DMS79 treated with DMSO at 0.1 percent for 48 hours (cell line): ENCODE measurements at places on chromosomes 16 and 17.

GRCh38 chr16:88743693-88744576 lies 37.6 kb downstream of the CTU2 start:
- peak; percentile 23 for DNase-seq

- no peak for DNase-seq
Observed at GRCh38 chr17:79077587-79077986, 3.0 kb downstream of the ENGASE start.

- peak; percentile 32 for DNase-seq
Observed at GRCh38 chr16:728131-728889, 1.4 kb downstream of the HAGHL start.

- DNase-seq = no peak
Observed at GRCh38 chr17:28317966-28318758, 838 bp upstream of the TMEM97 start.

DNA sequence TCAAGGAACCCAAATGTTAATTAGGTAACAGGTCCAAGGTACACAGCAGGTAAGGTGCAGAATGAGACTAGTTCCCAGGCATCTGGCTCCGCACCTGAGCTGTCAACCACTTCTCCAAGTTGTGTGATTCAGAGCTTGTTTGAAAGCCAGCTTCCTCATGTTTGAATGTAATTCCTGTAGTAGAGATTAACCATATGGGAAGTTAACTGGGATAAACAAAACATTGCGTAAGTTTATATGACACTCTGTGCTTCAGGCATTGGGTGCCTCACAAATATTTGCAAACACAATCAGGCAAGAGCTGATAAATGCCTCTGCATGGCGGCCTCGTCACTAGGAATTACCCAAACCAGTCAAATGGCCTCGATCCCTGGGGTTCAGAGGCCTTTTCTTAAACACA lies 27.9 kb upstream of the CPHXL start:
- DNase-seq = no peak

- DNase-seq = no peak
Observed at GRCh38 chr17:16258901-16259300, 41.9 kb downstream of the PIGL start.

DNA sequence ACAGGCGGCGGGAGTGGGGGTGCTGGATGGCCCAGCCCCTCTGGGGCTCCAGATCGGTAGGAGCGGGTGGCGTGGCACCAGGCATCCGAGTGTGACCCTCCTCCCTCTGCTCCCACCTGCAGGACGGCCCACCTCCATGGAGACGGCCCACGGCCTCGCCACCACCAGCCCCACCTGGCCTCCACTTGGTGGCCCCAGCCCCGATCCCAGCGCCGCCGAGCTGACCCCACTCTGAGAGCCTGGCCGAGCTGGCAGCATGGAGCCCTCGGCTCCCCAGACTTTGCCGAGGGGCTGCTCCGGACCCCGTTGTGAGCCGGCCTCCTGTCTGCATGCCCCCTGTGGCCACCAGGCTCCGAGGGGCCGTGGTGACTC lies 4.7 kb upstream of the NUDT16L1 start:
- no peak for DNase-seq

DNA sequence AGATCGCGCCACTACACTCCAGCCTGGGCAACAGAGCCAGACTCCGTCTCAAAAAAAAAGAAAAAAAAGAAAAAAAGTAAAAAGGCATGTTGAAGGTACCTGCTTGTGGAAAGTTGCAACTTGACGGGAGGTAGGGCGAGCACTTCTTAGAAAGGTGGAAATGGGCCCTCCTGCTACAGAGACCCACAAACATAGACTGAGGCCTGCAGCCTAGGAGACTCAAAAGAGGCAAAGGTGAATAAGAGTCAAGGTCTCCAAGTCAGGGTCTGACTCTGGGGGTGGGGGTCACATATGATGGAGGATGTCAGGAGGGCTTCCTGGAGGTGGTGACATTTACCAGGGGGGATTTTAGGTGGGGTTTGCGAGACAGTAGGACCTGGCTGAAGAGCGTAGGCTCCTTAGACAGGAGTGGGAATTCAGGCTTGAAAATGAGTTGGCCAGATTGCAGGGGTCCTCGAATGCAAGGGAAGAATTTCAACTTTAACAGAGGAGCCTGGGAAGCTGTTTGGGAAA lies 303.0 kb downstream of the SEC14L1 start:
- no peak for DNase-seq

DNA sequence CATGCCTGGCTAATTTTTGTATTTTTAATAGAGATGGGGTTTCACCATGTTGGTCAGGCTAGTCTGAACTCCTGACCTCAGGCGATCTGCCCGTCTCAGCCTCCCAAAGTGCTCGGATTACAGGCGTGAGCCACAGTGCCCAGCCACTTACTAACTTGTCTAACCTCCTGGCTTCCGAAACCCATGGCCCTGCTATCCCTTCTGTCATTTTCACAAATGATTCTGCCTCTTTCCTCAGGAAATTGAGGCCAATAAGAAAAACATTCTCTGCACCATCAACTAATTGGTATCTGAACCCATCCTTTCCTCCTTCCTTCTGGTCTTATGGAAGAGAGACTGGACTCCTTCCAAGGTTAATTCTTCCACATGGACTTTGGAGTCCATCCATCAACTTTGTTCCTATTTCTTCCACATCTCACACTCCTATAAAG lies 27.9 kb upstream of the TNRC6A start:
- no peak for DNase-seq

GRCh38 chr17:3739422-3740124 lies 15.9 kb downstream of the HASPIN start:
- no peak for DNase-seq

- DNase-seq = peak; percentile 3
Observed at GRCh38 chr16:47779201-47780016, 318.3 kb downstream of the PHKB start.

DNA sequence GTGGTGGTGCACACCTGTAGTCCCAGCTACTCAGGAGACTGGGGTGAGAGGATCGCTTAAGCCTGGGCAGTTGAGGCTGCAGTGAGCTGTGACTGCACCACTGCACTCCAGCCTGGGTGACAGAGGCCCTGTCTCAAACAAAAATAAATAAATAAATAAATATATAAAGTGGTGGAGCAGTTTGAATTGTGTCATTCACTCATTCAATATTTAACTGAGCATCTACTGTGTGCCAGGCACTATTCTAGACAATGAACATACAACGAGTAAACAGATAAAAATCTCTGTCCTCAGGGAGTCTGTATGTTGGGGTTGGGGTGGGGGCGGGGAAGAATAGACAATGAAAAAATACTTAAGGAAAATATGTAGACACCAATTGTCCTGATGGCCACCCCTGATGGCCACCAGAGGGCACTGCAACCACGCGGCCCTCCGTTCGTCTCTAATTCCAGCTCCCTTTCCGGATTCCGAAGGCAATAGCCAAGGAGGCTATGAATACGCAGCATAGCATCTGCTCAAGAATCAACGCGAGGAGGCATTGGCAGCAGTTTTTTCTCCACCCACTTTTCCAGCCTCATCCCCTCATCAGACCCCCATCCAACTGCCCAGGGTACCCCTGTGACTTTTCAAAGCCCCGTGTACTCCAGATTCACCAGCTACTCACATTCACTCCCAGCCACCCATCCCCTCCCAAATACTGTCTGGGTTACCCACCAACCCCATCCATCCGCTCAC lies 21.4 kb downstream of the QPRT start:
- peak; percentile 76 for DNase-seq

- DNase-seq = no peak
Observed at GRCh38 chr16:12090151-12090530, 113.6 kb downstream of the SNX29 start.

DNA sequence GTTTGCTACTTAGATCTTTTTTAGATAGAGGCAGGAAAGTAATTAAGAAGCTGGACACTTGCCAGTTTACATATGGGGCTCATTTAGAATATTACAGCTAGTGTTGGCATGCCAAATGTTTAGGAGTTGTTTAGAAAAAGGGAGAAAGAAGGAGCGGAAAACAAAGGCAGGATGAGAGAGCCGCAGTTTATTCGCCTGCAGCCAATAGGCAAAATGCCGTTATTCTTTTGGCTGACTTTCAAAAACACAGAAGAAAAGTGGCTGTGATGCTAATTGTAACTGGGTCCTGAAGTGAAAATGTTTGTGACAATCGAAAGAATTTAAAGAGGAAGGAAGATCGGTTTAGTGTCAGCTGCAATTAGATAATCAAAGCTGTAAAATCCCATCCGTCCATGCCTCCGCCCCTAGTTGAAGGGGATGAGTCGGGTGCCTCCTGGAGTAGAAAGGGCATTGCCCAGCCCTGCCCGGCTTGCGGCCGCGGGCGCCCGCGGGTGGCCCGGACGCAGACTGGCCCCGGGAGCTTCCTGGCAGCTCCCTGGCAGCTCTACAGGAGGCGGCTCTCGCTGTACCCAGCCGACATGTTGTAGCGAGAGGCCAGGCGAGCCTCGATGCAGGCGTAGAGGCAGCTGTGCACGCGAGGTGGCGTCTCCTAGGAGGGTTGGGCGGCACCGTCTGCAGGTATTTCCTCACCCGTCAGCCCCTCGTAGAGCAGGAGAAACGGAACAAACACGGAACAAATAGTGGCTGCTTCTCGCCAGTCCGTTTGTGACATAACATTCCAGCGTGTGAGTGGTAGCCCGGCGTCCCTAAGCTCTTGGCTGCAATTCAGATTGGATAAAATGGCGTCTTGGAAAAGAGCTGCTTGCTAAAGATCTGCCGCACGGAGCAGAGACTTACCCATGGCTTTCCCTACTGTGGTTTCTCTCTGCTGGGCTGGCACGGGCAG lies 82.2 kb downstream of the TNRC6C start:
- DNase-seq = peak; percentile 69

GRCh38 chr17:52079496-52079895 lies 79.0 kb downstream of the CA10 start:
- DNase-seq = no peak

DNA sequence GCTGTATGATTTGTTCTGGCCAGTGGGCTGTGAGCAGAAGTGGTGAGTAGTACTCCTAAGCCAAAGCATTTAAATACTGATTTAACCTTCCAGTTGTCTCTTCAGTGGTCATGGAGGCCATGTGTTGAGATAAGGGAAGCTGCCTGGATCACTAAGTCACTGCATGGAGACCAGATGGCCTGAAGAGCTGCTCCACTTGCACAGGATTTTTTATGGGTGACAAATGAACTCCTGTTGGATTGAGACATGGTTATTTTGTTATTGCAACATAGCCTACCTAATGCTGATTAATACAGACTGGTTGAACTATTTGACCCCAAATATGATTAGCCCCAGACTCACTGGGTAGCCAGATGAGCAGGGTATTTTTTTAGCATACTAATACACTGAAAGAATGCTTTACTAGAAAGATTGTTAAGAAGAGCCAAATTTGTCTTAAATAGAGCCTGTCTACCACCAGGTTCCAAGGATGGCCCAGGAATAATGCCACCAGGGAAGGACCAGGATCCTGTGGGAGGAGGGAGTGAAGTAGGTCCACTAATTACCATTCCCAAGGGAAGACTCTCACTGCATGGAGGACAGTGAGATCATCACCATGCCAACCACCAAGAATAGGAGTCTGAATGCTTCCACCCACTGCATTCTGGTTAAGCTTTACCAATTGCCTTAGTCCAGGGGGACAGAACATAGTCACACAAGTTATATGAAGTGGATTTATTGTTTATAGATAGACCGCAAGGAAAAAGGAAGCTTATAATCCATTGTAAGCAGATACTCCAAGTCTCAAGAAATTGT lies 187.4 kb upstream of the IRX6 start:
- DNase-seq = no peak

DNA sequence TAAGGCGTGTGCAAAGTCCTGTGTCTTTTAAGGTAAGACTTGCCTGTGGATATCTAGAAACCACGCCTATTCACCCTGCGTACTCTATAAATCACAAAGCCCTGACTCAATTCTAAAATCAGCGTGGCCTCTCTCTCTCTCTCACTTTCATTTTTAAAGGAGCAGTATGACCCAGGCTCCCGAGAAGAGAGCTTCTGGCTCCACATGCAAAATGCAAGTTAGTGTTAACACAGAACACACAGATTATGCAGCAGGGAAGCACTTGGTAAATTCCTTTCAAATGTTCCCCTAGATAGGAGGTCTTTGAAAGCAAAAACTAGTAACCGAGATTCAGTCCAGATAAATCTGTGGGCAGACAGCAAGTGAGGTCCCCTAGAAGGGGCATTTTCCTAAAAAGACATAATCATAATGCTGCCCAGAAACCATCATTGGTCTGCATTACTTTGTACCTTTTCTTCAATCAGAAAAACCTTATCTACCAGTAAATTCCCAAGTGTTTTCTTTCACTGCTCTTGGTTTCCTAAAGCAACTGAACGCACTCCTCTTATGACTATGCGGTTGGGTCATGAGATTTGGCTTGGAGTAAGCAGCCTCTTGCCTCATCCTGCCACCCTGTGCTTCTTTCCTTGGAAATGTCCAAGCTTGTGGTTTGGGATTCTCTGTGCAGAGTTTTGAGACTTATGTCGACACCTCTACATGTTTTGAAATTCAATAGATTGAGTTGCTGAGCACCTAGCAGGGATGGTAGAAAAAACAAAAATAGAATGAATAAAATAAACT lies 31.7 kb upstream of the KCNJ2 start:
- DNase-seq = no peak

DNA sequence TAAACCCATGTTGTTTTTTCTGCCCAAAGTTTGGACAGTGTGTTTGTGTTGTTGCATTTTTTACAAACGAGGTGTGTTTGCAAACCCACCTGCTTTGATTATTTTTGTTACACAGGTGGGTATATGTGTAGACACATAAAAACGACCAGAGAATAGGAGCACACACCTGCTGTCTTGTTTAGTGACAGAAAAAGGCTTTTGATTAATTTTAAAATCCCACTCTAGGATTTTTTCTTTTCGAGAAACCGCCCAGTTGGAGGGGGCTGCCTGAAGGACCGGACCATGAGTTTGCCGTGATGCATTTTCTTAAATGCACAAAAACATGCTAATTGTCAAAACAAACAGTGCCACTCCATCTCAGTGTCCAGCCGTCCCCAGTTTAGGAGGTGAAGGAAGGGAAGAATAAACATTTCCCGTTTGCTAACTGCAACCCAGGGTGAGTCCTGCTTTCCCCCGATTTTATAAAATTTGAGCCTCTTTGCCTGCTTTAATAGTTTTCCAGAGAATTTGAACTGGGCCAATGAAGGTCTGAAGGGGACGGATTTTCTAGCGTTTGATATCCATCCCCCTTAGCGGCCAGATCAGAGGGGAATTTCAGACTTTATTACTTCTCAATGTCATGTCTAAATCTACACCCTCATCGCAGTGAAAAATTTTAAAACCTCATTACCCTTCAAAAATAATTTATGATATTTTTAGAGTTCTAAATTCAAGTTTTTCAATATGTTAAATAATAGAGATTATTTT lies 3.2 kb downstream of the FOXC2 start:
- no peak for DNase-seq

- DNase-seq = no peak
Observed at GRCh38 chr16:71840052-71840451, 5.7 kb upstream of the ATXN1L start.

- no peak for DNase-seq
Observed at GRCh38 chr16:27389272-27389961, 12.6 kb upstream of the IL21R start.

GRCh38 chr16:57882792-57883191 lies 80.5 kb upstream of the KIFC3 start:
- DNase-seq = no peak

GRCh38 chr16:49278944-49279725 lies 2.5 kb downstream of the CBLN1 start:
- no peak for DNase-seq
